ENCODE measurements at places on chromosomes 6 and 20.

DNA sequence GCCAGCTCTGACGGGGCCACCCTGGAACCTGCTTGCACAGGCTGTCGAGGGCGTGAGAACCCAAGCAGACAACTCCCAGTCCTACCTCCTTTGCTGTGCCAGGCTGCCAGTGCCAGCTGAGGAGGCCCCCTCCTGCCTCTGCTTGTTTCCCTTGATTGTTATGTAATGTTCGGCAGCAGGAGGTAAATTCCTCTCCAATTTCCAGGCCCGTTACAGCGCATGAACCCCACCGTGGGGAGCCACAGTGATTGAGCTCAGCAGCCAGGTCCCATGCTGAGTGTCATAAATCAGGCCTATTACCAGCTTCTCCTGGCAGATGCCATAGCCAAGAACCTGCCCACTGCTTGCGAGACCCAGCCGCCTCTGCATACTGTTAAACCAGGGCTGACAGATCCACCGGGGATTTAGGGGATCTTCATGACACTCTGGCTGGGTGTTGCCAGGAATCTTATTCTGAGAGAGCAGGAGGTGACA lies 320.5 kb downstream of the DHX35 start:
- no peak for DNase-seq

DNA sequence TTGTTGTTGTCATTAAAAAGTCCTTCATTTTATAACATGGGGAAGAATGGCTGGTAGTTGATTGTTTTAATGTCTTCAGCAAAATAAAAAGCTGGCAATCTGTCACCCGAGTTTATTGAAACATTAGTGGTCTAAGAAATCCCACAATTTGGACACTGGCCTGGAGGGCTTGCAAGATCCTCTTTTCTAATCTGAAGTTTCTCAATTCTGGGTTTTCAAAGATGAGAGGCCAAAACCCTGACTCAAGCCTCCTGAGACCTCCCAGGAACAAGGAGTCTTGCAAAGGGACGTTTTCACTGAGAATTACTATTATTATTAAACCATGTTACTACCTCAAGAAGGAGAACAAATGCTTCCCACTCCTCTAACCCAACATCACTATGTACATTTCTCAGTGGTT lies 19.5 kb downstream of the MAP1LC3A start:
- DNase-seq = no peak

- DNase-seq = peak; percentile 43
Observed at GRCh38 chr6:37696841-37697662, 631 bp downstream of the MDGA1 start.

GRCh38 chr20:1934721-1935573 lies 39.7 kb downstream of the SIRPA start:
- no peak for DNase-seq

DNA sequence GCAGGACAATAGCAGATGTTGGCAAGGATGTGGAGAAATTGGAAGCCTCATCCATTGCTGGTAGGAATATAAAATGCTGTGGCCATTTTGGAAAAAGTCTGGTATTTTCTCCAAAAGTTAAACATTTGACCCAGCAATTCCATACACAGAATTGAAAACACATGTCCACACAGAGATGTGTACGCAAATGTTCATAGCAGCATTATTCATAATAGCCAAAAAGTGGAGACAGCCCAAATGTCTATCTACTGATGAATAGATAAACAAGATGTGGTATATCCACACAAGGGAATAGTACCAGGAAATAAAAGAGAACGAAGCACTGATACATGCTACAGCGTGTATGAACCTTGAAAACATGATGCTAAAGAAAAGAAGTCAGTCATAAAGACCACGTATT lies 40.5 kb downstream of the CFAP61 start:
- no peak for DNase-seq

Measured in CD4-positive, alpha-beta T cell treated with Interleukin-12 subunit alpha and Interleukin-12 subunit beta, for 1 hour (primary cell).